ENCODE measurements at places on chromosomes 13 and 19.

- no peak for DNase-seq
These were observed 7.6 kb upstream of the TSPAN16 start for GRCh38 chr19:11288349-11288748.

DNA sequence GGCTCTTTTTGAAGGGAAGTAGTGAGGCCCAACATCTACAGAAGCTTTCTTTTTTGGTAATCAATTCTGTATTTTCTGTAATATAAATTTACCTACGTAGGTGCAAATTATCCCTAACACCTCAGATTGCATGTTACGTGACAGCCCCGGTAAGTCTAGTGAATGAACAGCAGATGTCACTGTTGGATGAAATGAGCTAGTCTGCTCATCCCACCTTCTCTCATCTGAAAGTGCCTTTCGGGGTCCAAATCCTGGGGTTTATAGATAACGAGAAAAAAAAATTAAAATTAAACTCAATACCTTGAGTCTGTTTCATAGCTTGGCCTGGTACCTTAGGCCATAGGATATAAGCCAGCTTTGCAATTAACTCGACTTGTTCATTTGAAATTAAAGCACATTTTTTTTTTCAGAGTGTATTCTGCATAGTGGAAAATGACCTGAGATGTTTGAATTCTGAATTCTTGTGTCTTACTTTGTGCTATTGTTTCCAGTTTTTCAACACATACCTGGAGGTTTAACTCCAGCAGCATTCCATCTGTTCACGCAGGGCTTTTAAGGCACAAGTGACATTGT, 548.2 kb downstream of the GPC5 start:
- DNase-seq = no peak

DNA sequence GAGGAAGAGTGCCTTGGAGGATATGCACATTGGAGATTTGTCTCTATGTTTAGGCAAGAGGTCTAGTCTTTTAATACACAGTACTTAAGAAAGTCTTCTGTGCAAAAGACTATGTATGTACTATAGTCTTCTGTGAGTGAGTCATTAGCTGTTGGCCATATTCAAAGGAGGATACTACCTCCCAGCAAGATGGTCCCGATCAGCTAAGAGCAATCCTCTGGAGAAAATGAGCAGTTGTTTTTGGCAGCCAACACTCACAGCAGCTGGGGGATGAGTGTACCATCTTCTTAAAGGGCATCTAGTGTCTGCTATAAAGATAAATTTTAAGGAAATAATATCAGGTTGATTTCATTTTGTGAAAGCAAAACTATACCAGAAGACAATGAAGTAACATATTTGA, 487.8 kb downstream of the KCTD12 start:
- DNase-seq = no peak

GRCh38 chr19:31541396-31541795, 192.2 kb upstream of the TSHZ3 start:
- no peak for DNase-seq

Data from activated T-cell treated with anti-CD3 and anti-CD28 coated beads for 1 hour (primary cell).